NCI-H524 (cell line): ENCODE measurements at places on chromosomes 13 and 19.
A peak's percentile ranks its signal among the peaks of the same experiment; 100 is the strongest.

DNA sequence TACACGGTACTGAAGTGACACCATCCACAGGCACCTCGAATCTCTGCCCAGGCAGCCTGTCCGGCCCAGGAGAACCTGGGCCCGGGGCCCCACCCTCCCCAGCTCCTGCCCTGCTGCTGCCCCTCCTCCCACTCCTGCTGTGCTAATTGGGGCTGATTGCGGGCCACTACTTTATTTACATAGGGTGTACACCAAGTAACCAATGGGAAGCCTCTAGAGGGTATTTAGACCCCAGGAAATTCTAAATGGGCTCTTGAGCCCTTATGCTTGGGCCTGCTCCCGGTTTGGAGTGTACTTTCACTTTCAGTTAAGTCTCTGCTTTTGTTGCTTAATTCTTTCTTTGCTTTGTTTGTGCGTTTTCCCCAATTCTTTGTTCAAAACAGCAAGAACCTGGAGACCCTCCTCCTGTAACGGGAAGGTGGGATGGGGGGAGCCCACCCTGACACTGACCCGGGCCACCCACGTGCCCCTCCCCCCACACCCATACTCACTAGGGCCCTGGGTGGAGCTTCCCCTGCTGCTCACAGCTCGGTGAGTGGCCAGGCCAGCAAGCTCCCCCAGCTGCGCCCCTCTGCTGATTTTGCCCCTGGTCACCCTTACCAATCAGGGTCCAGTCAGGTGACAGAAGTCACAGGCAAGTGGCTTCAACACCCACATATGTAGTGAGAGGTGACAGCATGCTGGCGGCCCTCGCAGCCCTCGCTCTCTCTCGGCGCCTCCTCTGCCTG is 9.4 kb downstream of the SCGB2B2 start:
- no peak for DNase-seq

GRCh38 chr13:103873725-103874124 is 807.5 kb upstream of the SLC10A2 start:
- DNase-seq = no peak

GRCh38 chr19:28386066-28386465 is 826.9 kb downstream of the UQCRFS1 start:
- DNase-seq = no peak

DNA sequence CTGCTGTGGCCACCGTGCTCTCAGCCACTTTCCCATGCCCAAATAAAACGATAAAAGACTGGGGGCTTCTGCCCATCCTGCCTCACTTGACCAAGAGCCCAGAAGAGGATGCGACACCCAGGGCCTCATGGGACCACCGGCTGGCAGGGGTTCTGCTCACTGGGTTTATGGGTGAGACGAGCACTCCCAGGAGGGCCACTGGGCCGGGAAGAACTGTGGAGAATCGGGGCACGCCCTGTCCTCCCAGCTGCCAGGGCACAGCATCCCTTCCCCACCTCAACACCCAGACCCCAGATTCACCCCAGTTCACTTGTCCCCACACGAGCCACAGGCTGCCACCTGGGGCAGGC is 4.7 kb upstream of the F10 start:
- DNase-seq = no peak

DNA sequence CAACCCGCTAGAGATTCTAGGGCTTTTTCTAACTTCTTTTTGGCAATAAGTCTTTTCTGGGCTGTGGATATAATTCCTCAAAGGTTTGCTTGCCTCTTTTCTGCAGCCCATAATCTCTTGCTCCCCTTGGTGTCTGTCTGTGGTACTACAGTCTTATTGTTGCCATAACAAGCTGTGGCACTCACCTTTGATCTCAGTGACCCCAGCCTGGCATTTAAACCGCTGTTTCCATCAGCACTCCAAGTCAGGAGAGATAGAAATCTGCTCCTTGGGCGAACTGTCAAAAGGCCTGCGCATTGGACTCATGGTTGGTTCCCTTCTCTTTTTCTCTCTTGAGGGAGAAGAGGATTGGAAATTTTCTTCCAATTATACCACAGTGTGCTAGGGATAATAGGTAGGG is 14.5 kb upstream of the MPHOSPH8 start:
- DNase-seq = no peak

DNA sequence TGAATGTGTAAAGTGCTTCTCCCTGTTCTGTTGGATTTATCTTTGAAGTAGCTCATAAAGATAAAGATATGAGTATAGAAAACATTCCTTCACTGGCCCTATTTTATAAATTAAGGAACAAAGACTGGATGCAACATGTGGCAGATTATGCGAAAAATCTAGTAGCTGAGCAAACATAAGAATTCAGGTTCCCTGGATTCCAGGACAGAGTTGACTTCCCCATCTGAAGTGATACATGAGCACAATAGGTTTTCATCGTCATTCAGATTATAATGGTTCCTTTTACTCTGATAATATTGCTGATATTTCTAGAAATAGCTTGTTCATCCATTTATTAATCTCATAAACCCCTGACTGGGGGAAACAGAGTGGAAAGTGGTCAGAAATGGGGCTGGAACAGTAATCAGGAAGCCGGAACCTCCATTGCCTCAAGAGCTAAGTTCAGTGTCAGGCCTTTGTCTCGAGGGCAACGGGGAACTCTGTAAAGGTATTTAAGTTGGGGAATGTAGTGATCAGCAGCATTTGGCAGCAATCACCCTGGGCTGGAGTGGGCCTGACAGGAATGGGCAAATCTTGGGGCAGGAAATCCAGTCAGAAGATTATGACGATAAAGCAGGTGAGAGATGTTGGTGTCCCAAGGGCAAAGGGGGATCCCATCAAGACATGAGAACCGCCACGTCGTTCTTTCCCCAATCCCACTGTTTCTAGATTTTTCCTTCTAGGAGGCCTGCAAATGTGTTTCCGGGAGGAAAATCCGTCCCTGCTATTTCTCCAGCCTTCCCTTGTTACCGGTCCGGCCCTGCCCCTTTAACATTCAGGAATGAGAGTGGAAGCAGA is 232.5 kb upstream of the SERP2 start:
- no peak for DNase-seq

- no peak for DNase-seq
These were observed 8.4 kb downstream of the B3GNT3 start for GRCh38 chr19:17803264-17803896.

DNA sequence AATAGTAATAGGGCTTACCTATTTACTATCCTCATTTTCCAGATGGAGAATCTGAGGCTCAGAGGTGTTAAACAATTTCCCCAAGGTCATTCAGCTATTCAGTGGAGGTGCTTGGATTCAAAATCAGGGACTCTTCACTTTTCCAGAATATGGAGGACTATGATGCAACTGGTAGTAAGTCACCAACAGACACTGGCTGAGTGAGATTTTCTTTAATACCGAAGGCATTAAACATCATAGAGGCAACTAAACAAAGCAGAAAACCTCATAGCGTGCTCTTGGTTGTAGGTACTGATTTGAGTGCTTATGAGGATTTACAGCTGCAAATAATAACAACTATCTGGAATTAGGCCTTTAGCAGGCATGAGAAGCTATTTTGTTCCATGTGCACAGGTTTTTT is 134.4 kb downstream of the DLEU7 start:
- no peak for DNase-seq

GRCh38 chr13:27487776-27488175 is 37.4 kb upstream of the MTIF3 start:
- no peak for DNase-seq

GRCh38 chr13:85738696-85739320 is 60.4 kb downstream of the SLITRK6 start:
- DNase-seq = no peak

- peak; percentile 8 for DNase-seq
These were observed 606 bp downstream of the PRDX2 start for GRCh38 chr19:12800923-12801465.

GRCh38 chr13:114259974-114260373 is 21.4 kb upstream of the UPF3A start:
- DNase-seq = no peak

DNA sequence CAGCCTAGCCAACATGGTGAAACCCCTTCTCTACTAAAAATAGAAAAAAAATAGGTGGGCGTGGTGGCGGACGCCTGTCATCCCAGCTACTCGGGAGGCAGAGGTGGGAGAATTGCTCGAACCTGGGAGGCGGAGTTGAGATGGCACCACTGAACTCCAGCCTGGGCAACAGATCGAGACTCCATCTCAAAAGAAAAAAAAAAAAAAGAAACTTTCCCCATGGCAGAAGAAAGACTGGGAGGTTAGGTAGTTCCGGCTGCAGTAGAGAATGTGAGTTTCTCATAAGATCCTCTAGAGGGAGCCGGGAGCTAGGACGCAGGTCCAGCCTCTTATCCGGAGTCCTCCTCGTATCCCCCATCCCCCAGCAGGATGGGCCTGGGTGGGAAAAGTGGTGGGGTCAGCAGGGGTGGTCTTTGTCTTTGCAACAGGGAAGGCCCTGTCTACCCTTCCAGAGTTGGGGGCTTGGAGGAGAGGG is 13.2 kb upstream of the CREB3L3 start:
- DNase-seq = peak; percentile 76

GRCh38 chr19:49403404-49404187 is 15.5 kb downstream of the KASH5 start:
- DNase-seq = peak; percentile 98

- DNase-seq = no peak
These were observed 1.6 kb downstream of the TNFSF9 start for GRCh38 chr19:6532244-6532999.

- DNase-seq = no peak
These were observed 14.2 kb upstream of the ANGPTL8 start for GRCh38 chr19:11225172-11225571.

- DNase-seq = no peak
These were observed 13.7 kb upstream of the GPR183 start for GRCh38 chr13:99320693-99321481.

DNA sequence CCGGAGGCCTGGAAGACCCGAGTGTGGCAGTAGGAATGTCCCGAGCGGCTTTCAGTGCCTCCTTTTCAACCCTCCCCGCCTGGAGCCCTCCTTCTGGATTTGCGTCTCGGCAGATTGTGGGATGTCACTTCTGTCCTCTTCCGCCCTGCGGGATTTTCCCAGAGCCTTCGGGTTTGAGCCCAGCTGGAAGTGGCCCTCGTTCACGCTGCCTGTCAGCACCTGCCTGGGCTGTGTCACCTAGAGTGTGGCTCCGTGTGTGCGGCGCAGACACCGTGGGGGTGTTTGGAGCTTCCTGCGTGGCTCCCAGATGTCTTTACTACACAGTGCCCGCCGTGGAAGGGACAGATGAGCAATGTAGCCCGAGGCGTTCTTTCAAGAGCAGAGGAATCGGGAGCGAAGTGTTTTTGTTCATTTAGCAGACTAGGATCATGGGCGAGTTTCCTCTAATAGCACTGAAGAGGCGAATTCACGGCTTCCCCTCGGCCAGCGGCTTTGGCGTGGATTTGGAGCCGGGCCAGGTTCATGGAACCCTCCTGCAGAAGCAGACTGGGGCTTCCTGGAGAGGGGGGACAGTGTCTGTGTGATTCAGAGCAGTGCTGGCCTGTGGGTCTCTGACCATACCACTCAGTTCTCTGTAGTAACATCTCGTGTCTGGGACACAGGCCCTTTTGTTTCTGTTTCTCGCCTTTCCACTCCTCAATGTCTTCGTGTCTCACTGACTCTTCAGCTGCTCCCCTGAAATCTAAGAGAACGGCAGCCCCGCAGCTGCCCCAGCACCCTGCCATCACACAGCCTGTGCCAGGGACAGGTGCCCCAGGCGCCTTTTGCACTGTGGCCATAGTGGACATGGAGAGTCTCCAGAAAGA is 68.0 kb downstream of the KDM4B start:
- peak; percentile 88 for DNase-seq

GRCh38 chr19:1650650-1651567 is 1.5 kb downstream of the TCF3 start:
- DNase-seq = no peak

DNA sequence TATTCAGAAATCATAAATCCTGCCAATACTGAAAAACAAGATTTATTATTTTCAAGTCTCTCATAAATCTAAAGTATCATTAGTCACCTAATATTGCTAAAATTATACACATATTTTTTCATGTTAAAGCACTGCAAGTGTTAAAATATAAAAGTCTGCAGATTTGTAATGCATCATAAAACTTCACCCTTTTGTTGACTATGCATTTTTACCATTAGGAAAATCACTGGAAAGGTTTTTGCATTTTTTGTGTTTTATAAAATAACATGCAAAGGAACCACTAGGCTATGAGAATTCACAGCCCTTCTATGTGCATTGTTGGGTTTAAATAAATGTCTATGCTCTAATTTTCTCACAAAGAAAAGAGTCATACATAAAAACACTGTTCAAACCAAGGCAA is 407.3 kb downstream of the DACH1 start:
- no peak for DNase-seq

DNA sequence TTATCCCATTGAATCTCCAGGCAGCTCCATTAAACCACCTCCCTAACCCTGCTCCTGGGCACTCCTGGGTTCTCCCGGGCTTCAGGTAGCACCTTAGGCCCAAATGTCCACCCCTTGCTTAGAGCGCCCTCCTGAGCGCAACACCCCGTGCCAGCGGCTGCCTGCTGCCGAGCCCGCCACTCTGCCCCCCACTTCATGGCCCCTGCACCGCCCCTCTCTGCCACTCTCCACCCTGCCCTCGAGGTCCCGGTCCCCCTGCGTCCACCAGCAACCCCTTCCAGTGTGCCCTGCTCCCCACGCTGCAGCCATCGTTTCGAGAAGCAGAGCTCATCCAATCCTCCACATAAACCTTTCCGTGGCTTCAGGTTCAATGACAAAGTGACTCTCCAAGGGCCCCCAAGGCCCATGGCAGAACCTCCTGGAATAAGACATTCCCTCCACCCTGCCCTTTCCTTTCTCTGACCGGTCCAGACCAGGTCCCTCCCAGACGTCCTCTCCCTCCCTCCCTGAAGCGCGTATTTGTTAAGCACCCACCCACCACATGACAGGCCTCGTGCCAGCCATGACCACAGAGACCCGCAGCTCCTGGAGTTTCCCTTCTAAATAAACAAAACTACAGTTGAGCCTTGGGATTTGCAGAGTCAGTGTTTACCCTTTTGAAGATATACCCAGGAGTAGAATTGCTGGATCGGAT is 66.6 kb downstream of the ARHGEF18 start:
- no peak for DNase-seq

DNA sequence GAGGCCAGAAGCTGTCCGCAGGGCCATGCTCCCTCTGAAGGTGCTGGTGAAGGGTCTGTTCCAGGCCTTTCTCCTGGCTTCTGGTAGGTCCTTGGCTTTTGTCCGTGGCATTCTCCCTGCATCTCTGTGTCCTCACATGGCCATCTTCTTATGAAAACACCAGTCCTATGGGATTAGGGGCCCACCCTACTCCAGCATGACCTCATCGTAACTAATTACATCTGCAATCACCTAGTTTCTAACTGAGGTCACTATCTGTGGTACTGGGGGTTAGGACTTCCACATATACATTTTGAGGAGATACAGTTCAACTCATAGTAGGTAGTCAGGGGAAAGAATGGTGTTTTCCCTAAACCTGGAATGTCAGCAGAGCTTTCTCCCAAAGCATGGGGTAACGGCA is 3.1 kb downstream of the C13orf42 start:
- no peak for DNase-seq

GRCh38 chr19:21269813-21270212 is 59.4 kb downstream of the ZNF708 start:
- DNase-seq = no peak

GRCh38 chr19:2048104-2048958 is 2.7 kb downstream of the MKNK2 start:
- DNase-seq = no peak

GRCh38 chr19:31154021-31154420 is 195.2 kb downstream of the TSHZ3 start:
- no peak for DNase-seq

- DNase-seq = no peak
These were observed 36.5 kb upstream of the CLDN10 start for GRCh38 chr13:95516021-95516420.
